Left cardiac atrium (tissue), 4 donors: ENCODE measurements at places on chromosomes 7 and 10. TPM values are rescaled to one million over a fixed set of nuclear protein-coding genes. Genes with fewer than 3 reads are reported as not detected.

The TUBAL3 gene
- total RNA-seq, result 0.21 TPM

The RINT1 gene
- 13.8 TPM for total RNA-seq

The SPDYE1 gene
- not detected for total RNA-seq

The DNAJC2 gene
- 15.8 TPM for total RNA-seq

The TRIM50 gene
- not detected for total RNA-seq

The TMEM270 gene
- total RNA-seq, result not detected

The URGCP gene
- 37.4 TPM for total RNA-seq

The ZNF3 gene
- total RNA-seq, result 14.6 TPM

The PDZD7 gene
- 0.44 TPM for total RNA-seq

The STAG3 gene
- 0.68 TPM for total RNA-seq

The CALML3 gene
- total RNA-seq, result not detected

The CCDC6 gene
- total RNA-seq, result 24.3 TPM

The CPA1 gene
- total RNA-seq, result 0.29 TPM

The IMPDH1 gene
- total RNA-seq, result 34.1 TPM

The SDK1 gene
- total RNA-seq, result 2.8 TPM

The RADIL gene
- 6.8 TPM for total RNA-seq

The CLCN1 gene
- not detected for total RNA-seq
